ENCODE measurements at places on chromosomes 4 and X.

GRCh38 chr4:36638273-36638811, 356.9 kb downstream of the DTHD1 start:
- no peaks in the 10 kb centered on the region for H3K36me3 ChIP-seq
- no peaks in the 10 kb centered on the region for H3K4me1 ChIP-seq
- no peak for DNase-seq
- H3K27ac ChIP-seq = no peak overlapping the region
- no peak overlapping the region for H3K4me3 ChIP-seq
- no peaks in the 10 kb centered on the region for H3K27me3 ChIP-seq

- peaks cover 31% of the 10 kb centered on the region for H3K4me1 ChIP-seq
- H3K27me3 ChIP-seq = no peaks in the 10 kb centered on the region
- no peak overlapping the region for H3K27ac ChIP-seq
- H3K4me3 ChIP-seq = no peak overlapping the region
Measured at GRCh38 chr4:87838890-87839591, 6.3 kb downstream of the MEPE start.

GRCh38 chr4:161003418-161004057, 1160.3 kb downstream of the FSTL5 start:
- DNase-seq = no peak
- H3K36me3 ChIP-seq = no peaks in the 10 kb centered on the region
- H3K27ac ChIP-seq = no peak overlapping the region
- no peaks in the 10 kb centered on the region for H3K4me1 ChIP-seq
- no peaks in the 10 kb centered on the region for H3K27me3 ChIP-seq

- H3K27ac ChIP-seq = peak overlapping the region; percentile 45
- peaks cover 23% of the 10 kb centered on the region for H3K4me1 ChIP-seq
- no peak overlapping the region for H3K4me3 ChIP-seq
- no peak for DNase-seq
Measured at GRCh38 chr4:165325732-165326512, 1.5 kb upstream of the MSMO1 start.

GRCh38 chrX:130778773-130779172, 124.2 kb downstream of the ENOX2 start:
- DNase-seq = no peak
- H3K36me3 ChIP-seq = peaks cover 4% of the 10 kb centered on the region
- no peaks in the 10 kb centered on the region for H3K27me3 ChIP-seq
- H3K4me3 ChIP-seq = no peak overlapping the region
- no peak overlapping the region for H3K27ac ChIP-seq
